Upper lobe of right lung (tissue), 1 donor: ENCODE measurements at places on chromosomes 3 and 15. TPM values are rescaled to one million over a fixed set of nuclear protein-coding genes. Genes with fewer than 3 reads are reported as not detected.

DNA sequence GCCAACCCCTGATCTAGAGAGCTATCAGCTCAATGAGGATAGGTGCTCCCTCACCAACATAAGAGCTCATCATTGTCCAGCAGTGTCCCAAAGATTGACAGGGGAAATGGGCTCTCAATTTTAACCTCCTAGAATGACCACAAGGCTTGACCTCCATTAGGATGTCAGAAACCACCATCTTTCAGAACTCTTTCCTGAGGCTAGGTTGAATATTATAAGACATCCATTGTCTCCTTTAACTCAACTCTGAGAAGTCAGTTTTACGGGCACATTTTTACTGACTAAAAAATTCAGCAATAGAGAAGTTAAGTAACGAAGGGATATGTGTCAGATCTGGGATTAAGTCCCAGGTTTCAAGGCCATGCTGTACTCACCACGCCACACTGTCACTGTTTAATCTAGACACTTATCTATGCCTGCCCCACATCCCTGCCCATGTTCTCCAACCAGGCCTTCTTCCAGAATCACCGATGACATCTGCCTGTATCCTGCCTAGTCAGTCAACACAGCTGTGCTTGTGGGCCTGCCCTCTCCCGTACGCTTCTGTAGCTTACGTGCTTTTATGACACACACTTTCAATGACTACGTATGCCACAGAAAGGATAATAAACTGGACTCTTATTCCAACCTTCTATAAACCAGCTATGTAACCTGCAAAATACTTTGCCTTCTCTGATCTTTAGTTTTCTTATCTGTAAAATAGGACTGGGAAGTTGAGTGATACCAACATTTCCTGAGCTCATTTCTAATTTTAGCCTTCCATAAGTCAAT is 17.1 kb upstream of the MUC13 start:
- no peak for DNase-seq

DNA sequence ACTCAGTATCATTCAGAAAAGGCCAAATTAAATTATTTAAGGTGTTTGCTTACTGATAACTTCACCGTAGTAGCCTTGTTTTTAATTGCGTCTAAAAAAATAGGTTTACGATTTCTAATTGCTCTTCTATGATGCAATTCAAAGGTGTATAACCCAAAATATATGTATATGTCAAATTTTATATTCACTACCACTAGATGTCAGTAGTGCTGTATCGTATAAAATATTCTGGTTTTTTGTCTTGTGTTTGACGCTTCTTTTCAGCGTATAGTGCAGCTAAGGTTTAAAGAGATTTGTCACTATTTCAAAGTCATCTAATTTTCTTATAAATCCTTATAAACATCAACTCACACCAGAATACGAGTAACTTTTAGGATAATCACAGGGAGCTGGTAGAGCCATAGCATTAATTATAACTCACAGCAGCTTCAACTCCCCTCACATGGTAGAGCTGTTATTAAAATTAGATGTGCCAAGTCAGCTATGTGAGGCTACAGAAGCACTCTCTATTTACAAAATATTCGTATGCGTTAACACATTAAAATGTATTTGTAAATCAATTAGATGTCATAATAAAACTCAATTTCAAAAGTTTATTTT is 3.5 kb downstream of the PFN2 start:
- DNase-seq, result no peak

GRCh38 chr15:52006702-52007340 is 12.2 kb upstream of the MAPK6 start:
- peak; percentile 70 for DNase-seq

- DNase-seq, result no peak
Observed at GRCh38 chr3:17233398-17233800, 348.6 kb downstream of the PLCL2 start.

The BUB1B gene
- 1.8 TPM for total RNA-seq

The SPESP1 gene
- 1.2 TPM for total RNA-seq

DNA sequence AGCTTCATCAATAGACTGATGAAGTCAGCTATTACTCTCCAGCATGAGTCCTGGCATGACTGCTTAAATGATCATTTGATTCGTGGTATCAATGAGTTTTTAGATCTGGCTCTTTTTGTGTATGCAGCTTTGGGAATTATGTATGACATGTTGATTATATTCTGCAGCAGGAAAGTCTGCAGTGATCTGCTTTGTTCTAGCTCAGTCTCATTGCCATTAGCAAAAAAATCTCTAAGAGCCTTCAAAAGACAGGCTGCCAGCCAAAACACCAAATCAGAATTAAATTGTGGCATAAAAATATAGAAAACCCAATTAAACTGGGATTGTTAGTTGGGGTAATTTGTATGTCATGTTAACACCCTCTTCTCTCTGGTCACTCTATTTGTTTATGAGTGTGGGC is 1021.0 kb upstream of the SEMA6D start:
- DNase-seq, result no peak

GRCh38 chr3:13166243-13167063 is 93.2 kb upstream of the IQSEC1 start:
- peak; percentile 40 for DNase-seq

The TMEM207 gene
- total RNA-seq, result not detected

The GABRB3 gene
- 3.2 TPM for total RNA-seq

DNA sequence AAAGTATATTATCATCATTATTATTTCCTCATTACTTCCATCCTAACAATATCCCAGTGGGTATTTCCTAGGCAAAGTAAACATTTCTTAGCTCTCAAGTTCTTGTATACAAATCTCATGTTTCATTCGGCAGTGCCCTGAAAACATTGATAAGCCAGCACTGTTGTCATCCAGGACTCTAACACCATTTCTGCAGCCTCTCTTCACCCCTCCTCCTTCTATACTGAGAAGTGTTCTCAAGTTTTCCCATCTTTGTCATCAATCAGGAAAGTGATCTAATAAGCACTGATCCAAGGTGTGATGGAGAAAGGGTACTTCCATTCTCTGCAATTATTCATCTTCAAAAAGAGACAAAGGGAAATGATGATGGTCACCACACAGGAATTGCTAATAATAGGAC is 168.4 kb upstream of the CCDC54 start:
- no peak for DNase-seq

- DNase-seq, result no peak
Observed at GRCh38 chr3:2579206-2579605, 480.5 kb downstream of the CNTN4 start.

GRCh38 chr15:56491110-56491722 is 26.3 kb upstream of the MNS1 start:
- no peak for DNase-seq

The FRMD5 gene
- total RNA-seq, result 1.2 TPM

The LYZL4 gene
- total RNA-seq, result not detected

DNA sequence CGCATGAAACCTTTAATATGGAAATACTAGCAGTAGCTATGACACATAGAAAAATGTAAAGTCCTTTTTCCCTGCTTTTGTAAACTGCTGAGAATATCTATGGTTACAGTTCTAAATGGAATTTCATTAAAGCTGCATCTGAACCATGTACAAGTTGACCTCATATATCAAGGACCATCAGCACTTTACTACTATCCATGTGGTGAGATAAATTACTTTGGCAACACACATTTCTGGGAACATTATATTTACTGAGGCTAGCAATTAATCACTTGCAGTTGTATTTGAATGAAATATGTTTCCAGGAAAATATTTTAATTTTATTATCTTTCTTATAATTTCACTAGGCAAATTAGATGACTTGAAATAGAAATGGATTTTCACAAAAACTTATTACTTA is 545.5 kb downstream of the NAALADL2 start:
- DNase-seq, result no peak

GRCh38 chr3:128863560-128863959 is 15.9 kb upstream of the ACAD9 start:
- no peak for DNase-seq

The SCN11A gene
- 0.14 TPM for total RNA-seq

DNA sequence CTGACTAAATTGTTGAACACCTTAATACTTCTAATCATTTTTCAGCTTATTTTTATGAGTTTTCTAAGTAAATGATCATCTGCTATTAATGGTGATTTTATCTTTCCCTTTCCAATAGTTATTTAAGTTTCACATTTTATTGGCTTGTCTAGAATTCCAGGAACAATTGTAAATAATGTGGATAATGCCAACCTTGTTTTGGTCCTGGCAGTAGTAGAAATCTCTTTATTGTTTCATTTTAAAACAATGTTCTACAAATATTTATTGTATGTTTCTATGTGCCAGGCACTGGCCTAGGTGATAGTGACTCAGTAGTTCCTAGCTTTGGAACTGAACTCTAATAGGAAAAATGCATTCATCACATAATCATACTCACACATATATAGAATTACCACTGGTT is 264.1 kb downstream of the ADAMTSL3 start:
- no peak for DNase-seq

The MYO5A gene
- total RNA-seq, result 26.0 TPM

DNA sequence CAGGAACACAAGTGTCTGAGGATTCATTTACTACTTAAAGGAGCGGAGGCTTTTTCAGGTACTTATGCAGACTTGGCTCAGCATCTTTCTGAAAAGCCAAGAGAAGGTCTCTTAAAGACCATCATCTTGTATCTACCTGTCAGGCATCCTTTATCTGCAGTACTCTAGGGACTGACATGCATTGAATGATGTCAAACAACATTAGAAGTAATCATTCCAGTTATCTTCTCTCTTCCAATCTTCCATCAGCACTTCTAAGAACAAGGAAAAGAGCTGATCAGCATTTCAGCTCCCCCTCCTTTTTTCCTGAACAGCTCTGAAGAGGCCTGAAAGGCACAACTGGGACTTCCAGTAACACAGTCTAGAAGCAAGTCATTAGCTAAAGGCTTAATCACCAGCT is 214.8 kb downstream of the KCNH8 start:
- no peak for DNase-seq

GRCh38 chr15:50128266-50128665 is 9.2 kb upstream of the ATP8B4 start:
- DNase-seq, result no peak

The PRICKLE2 gene
- total RNA-seq, result 37.2 TPM

GRCh38 chr3:138078096-138078495 is 37.3 kb downstream of the DZIP1L start:
- no peak for DNase-seq

DNA sequence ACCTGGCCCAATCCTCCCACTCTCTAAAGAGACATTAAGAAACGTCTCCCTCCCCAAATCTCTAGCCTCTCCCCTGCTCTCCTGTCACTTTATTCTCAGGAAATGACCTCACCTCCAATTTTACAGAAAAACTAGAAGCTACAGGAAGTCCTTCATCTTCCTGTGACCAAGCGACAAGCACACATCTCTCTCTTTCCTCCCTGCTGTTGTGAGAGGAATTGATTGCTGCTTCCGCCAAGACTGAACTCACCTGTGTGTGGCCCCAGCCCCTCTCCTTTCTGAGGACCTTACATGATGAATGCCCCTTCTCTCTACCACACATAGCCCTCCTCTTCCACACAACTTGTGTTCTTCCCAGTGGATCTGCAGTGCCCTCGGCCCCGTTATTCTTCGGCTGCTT is 18.2 kb downstream of the DNAJB8 start:
- DNase-seq, result no peak

The SLCO2A1 gene
- 234 TPM for total RNA-seq

- peak; percentile 53 for DNase-seq
Observed at GRCh38 chr15:31300208-31300661, 26.4 kb upstream of the KLF13 start.
